HEK293T (cell line): ENCODE measurements at places on chromosomes 3 and 15.

DNA sequence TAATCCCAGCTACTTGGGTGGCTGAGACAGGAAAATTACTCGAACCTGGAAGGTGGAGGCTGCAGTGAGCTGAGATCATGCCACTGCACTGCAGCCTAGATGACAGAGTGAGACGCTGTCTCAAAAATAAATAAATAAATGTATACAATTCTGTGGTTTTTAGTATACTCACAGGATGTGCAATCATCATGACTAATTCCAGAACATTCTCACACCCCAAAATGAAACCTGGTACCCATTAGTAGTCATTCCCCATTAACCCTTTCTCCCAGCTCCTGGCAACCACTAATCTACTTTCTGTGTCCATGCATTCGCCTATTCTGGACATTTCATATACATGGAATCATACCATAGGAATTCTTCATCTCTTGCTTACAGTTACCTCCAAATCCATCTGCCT lies 44.5 kb downstream of the LRRFIP2 start:
- DNase-seq = no peak

DNA sequence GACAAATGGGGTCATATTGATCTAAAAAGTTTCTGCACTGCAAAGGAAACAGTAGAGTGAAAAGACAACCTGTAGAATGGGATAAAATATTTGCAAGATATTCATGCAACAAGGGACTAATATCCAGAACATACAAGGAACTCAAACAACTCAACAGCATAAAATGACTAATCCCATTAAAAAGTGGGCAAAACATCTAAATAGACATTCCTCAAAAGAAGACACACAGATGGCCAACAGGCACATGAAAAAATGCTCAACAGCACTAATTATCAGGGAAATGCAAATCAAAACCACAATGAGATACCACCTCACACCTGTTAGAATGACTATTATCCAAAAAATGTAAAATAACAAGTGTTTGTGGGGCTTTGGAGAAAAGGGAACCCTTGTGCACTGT lies 8.8 kb downstream of the SLC12A8 start:
- no peak for DNase-seq

DNA sequence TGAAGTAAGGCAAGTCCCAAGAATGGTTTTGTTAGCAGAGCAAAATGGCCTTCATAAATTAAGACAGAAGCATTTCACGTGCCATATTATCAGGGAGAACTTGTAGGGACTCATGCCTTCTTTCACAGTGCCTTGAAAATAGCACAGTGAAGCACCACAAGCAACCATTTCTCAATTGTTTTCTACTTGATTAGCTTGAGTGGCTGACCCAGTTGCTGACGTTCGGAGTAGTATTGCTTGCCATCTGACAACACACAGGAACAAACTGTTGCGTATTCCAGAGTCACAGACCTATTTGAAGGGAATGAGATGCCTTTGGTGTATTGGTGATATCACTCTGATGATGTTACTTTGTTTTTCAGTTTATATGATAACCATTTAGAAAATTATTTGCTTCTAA lies 3.0 kb upstream of the C3orf52 start:
- no peak for DNase-seq

- DNase-seq = no peak
Measured at GRCh38 chr15:74890665-74890960, 771 bp downstream of the MPI start.

- no peak for DNase-seq
Measured at GRCh38 chr15:98120561-98120960, 160.1 kb downstream of the ARRDC4 start.

DNA sequence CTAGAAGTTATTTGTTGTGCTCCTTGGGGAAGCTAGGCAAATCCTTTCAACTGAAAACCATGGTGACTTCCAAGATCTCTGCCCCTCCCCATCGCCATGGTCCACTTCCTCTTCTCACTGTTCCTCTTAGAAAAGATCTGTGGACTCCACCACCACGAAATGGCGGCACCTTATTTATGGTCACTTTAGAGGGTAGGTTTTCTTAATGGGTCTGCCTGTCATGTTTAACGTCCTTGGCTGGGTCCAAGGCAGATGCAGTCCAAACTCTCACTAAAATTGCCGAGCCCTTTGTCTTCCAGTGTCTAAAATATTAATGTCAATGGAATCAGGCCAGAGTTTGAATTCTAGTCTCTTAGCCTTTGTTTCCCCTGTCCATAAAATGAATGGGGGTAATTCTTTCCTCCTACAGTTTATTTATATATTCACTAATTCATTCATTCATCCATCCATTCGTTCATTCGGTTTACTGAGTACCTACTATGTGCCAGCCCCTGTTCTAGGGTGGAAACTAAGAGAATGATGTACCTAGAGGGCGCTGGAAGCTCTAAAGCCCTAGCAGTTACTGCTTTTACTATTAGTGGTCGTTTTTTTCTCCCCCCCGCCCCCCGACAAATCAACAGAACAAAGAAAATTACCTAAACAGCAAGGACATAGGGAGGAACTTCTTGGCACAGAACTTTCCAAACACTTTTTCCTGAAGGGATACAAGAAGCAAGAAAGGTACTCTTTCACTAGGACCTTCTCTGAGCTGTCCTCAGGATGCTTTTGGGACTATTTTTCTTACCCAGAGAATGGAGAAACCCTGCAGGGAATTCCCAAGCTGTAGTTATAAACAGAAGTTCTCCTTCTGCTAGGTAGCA lies 657 bp downstream of the PATL2 start:
- no peak for DNase-seq

DNA sequence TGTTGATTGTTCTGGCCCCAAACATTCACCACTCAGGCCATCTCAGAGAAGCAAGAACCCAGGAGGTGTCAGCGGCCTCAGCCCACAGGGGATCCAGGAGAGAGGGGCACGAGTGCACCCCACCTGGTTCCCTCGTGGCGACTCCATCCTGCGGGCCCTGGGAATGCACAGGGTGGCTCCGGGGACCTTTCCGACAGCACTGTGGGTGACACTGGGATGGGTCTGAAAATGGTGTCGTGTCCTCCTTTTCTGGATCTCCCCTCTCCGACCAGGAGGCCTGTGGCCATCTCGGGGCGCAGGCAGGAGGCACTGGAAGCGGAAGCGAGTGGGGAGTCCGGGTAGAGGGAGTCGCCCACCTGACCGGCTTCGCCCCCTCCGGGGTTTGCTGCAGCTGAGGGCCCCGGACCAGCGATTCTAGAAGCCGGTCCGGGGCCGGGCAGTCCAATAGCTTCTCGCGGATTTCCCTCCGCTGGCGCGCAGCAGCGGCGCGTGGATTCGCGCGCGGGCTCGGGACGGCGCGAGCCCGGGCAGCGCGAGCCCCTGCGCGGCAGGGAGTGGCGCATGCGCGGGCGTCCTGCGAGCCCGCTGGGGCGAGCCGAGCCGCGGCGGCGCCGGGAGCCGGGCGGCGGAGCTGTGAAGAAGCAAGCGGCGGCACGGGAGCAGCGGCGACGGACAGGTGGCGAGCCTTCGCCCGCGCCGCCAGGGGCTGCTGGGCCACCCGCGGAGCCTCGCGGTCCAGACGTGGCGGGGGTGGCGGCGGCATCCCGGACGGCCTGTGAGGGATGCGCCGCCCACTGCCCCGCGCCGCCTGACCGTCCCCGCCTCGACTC lies at the start of gene DOCK3:
TSS of gene DOCK3 (plus strand) at position 579 of the 830 bp plus-strand sequence. CDS start 337 bp downstream, outside the sequence.
- peak; percentile 84 for DNase-seq

DNA sequence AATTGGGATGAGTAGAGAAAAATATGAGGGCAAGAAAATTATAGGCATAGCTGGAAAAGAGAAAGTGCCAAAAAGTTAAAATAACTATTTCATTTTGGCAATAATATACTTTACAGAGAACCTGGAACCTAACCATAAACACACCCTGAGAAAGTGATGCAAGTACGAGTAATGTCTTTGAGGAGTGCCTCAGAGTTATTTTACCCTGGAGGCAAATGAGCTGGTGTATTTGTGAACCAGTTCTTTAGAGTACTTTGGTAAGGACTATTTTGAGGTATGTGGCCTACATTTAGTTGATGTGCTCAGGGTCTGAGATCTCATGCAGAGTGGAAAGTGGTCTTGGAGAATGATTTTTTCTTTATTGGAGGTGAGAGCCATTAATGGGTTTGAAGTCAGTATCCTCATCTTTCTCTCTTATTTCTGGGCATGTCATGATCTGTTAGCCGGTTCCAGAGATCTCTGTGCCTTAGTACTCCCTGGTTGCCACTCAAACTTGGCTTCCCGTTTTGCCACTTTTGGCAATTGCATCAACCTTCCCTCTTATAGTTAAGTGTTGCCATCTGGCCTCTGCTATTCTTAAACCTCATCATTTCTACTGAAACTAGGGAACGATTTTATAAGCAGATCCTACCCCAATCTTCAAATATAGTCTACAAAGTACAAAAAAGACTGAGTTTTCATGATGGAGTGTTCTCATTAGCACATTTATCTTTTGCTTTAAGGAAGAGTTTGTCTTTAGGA lies 145.7 kb downstream of the EPHA6 start:
- no peak for DNase-seq

DNA sequence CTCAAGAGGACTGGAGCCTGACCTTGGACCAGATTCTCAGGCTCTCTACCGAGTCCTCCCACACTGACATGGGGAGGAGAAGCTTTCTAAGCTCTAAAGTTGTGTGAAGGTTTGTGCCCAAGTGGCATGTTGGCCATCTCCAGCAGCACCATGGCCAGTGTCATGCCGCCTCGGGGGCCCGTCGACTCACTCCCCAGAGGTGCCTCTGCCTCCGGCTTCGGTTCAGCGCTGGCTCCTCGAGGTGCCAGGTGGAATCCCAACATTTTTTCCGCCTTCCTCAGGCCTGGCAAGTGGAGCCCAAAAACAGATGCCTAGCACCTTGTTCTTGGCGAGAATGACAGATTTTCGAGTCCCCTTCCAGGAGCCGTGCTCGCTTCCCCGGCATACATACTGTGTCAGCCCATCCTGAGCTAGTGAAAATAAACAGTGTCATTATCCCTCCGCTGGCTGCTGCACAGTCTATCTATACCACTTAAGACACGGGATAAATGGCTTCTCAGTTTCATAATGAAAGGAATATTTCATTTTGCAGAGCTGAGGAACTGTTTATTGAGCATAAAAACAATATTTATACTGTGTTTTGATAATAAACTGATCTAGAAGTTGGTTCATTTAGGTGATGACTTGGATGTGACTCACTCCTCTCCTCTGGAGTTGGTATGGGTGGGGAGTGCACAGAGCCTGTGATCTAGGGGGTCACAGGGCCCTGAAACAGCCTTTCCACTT lies 328.5 kb upstream of the TLE3 start:
- DNase-seq = peak; percentile 19

DNA sequence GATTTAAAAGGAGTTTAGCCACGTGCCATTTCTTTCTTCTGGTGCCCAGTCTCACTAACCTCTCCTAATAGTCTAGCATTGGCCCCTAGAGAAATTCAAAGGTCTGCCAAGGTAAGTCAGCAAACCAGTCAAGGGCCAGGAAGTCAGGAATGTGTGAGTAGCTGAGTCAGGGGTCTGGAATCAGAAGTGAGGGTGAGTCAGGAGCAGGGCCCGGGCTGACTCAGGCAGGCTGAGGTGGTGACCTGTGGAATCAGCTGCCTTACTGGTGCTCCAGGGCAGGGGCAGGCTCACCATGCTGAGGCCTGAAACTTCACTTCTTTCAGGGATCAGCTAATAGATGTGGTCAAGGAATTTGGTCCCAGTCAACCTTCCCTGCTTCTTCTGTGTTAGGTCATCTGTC lies 105.8 kb upstream of the MYZAP start:
- no peak for DNase-seq

GRCh38 chr3:136802481-136802996 lies 16.4 kb upstream of the SLC35G2 start:
- no peak for DNase-seq

- no peak for DNase-seq
Measured at GRCh38 chr15:41594801-41595746, 36.1 kb downstream of the TYRO3 start.

DNA sequence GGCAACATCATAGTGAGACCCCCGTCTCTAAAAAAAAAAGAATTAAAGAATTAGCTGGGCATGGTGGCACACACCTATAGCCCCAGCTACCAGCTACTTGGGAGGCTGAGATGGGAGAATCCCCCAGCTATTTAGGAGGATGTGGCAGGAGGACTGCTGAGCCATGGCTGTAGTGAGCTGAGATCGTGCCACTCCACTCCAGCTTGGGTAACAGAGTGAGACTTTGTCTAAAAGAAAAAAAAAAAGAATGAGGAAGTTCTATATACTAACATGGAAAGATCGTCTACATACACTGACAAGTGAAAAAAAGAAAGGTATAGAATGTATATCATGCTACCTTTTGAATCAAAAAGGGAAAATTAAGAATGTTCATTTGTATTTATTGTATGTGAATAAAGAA lies 83.9 kb upstream of the CDAN1 start:
- DNase-seq = no peak

DNA sequence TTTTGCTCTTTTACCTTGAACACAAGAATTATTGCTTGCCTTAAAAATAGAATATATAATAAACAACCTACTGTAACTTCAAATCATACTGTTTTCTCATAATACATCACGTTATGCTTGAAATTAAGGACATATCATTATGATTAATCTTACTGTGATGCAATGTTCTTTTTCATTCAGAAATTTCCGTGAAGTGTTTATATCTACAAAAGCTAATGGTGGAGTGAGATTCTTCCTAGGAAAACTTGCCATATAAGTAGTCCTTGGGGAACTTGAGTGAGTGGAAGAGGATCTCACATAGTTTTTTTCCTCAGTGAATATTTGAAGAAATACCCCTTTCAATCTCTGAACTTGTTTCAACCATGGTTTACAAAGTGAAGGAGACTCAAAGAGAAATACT lies 498.7 kb upstream of the CBLB start:
- no peak for DNase-seq

- DNase-seq = no peak
Measured at GRCh38 chr15:59150185-59150584, 45.2 kb downstream of the CCNB2 start.

- DNase-seq = no peak
Measured at GRCh38 chr3:119880966-119881365, 99.1 kb downstream of the NR1I2 start.

- DNase-seq = no peak
Measured at GRCh38 chr3:63644212-63644797, 8.2 kb upstream of the SNTN start.

DNA sequence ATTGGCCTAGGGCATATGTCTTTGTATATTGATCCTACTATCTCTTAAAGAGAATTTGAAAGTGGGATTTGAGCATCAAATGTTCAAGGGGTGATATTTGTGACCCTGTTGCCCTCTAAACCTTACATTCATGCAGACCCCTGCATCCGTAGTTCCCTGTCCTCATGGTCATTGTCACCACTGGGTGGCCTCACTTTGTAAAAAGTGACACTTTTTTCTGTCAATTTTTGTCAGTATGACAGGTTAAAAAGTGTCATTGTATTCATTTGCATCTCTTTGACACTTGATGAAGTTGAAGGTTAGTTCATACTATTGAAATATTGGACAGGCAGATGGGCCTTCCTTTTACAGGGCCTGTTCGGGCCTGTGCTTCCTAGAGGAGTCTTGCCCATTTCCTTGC lies 12.3 kb upstream of the KLF15 start:
- DNase-seq = no peak

DNA sequence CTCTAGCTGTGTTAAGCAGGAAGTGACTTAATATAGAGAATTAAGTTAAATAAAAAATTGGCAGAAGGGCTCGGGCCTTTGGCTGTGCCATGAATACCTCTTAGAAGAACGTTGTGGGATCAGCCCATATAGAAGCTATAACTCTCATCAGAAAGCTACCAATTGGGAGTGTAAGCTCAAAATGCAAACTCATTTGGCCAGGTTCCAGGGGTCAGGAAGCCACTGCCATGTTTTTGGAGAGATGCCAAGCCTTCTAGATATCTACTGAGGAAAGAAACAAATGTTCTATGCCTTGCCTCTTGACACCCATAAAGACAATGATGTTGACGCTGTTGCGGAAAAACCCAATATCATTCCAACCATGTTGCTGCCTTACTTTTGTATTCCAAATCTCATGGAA lies 475.2 kb upstream of the TGFBR2 start:
- DNase-seq = no peak
